ENCODE measurements at places on chromosomes 2 and 18.

- no peak for DNase-seq
Observed at GRCh38 chr18:57784034-57784800, 18.9 kb downstream of the ATP8B1 start.

DNA sequence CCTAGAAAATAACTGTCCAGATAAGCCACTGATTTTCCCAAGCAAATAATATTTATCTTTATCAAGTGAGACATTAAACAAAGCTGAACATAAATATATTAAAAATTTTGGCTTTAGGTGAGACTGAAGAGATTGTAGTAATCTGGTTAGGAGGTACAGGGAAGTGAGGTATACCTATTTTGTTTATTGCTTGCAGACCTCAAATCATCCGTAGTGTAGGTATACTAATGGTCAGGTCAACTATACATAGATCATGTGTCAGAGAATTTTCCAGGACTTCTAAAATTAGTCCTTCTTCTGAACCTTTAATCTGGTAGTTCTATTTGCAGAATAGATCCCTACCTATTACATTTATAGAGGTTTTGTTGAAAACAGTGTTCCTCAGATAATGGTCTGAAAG is 41.5 kb downstream of the SP140 start:
- DNase-seq, result no peak

- DNase-seq, result no peak
Observed at GRCh38 chr2:153589586-153589985, 111.0 kb upstream of the RPRM start.

DNA sequence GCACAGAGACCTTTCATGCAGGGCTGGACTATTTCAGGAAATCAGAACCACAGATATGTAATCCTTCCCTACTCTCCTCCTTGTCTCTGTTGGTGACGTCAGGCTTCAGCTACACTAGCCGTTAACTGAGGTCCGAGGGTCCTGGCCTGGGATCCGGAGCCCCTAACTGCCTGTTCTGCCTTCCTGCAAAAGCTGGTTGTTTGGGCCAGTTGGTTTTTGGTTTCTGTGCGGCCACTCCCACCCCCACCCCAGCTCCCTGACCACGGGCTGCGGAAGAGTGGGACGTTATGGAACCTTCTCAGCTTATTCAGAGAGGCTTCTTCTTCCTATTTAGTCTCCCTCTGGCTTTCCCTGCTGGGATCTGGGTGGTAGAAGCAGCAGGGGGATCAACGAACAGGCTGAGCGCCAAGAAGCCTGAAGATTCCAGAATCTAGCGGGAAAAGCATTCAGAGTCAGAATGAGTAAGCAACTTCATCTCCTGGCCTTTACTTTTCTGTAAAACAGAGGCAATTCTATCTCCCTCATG is 49.3 kb upstream of the ROCK2 start:
- DNase-seq, result no peak

GRCh38 chr2:136863874-136864273 is 98.5 kb downstream of the THSD7B start:
- DNase-seq, result no peak

GRCh38 chr2:133092571-133092970 is 422.6 kb upstream of the LYPD1 start:
- DNase-seq, result no peak

DNA sequence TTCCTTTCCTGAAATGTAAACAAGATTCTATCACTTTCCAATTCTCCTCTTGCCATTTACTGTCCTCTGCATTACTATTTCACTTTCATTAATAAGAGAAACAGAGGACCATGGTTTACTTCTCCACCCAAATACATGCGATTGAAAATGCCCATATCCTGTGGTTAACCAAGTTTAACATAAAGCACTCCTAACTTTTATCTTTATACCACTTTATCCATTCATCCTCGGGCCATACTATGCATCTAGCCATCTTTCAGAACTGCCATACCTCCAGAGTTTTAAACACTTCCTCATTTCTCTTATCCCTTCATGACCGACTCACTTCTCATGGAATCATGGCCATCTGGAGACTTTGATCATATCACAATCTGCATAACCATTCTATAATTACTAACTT is 1182.3 kb downstream of the CNTNAP5 start:
- DNase-seq, result no peak

DNA sequence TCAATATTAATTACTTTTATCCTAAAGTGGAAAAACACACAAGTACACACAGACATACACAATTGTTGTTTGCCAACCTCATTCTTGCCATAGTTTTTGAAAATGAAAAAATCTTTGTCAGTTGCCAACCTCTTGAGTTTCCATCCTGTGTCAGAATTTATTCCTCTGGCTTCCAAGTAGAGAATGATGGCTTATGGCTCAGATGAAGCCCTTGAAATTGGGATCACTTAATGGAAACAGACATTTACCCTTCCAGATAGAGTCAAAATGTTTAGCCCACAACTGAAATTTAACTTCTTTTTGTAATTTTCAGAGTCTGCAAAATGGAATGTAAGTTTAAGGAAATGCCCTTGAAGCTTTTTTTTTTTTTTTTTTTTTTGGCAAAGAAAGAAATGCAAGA is 321.6 kb upstream of the TNP1 start:
- DNase-seq, result no peak

- DNase-seq, result no peak
Observed at GRCh38 chr2:202187570-202187969, 50.8 kb downstream of the SUMO1 start.

- no peak for DNase-seq
Observed at GRCh38 chr2:105473011-105473410, 74.2 kb upstream of the FHL2 start.

- DNase-seq, result no peak
Observed at GRCh38 chr2:195319112-195319460, 337.9 kb upstream of the SLC39A10 start.

DNA sequence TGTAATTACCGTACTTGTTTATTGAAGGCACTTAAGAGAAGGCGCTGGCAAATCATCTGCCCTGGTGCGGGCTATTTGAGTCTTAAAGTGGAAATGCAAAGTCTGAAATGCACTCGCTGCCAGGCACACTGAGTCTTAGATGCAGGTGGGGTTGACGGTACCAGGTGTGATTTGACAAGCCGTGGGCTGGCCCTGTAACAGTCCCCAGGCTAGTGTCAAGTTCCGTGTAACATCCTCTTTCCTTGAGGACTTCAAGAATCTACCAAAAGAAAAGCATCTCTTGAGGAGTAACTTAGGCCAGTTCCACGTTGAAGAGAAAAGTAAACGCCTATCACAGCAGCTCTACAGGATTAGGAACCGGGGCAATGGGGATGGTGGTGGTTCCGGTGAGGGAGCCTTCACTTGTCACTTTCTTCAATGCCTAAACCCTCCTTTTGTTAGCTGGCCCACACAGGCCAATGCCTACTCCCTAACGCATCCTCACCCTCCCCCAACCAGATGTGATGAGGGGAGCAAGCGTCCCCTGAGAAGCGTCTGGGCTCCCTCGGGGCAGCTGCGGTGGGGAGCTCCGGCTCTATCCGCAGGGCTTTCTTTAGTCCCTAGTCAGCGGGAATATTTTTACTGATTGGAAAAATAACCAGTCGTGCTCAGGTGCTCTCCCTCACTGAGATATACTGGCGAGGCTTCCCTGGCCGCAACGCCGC is 1.5 kb upstream of the UGP2 start:
- DNase-seq, result no peak

DNA sequence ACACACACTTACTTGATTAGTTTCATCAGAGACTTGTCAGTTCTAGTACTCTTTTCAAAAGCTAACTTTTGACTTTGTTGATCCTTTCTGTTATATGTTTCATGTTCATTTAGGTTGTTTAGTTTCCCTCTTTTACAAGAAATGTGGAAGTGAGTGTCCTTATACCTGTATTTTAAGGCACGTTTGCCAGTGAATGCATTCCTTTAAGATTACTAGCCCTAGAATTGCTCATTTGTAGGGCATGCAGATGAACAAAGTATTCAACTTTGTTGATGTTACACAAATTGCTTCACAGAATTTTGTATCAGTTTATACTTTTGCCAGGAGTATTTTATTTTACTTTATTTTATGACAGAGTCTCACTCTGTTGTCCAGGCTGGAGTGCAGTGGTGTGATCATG is 6.3 kb downstream of the IL1RL2 start:
- DNase-seq, result no peak
